ENCODE measurements at places on chromosomes 1 and 21.

GRCh38 chr1:58780836-58781452 lies 2.9 kb downstream of the JUN start:
- DNase-seq, result no peak

DNA sequence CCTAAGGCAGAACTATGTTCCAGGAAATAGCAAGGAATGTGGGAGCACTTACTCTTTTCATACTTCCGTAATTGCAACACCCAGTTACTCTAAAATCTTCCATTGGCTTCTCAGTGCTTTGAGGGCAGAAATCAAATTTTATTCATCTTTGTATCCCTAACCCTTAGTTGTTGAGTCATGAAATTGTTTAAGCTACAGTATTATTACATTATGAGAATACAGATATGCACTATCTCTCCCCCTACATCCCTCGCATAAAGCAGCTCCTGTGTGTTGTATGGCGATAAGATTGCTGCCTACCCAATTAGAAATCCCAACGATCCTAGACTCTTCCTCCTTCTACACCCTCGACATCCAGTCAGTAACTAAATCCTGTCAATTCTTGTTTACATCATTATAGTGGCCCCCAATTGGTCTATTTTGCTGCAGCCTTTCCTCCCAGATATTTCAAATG lies 2.6 kb downstream of the AIDA start:
- DNase-seq, result no peak

DNA sequence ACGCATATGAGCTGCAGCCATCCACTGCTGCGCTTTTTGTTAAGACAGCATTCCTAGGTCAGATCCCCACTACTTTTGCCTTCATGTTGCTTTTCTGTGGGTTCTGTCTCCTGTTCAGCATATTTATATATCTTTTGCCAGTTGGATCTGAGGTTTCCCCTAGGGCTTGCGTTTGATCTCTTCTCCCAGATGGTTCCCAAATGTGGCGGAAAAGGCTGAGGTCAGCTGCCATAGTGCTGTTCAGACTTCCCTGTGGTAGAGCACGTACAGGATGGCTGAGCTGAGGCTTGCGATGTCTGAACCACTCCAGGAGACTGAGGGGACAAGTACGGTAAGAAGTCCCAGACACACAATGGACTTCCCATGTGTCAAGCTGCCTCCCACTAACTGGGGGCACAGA lies 39.8 kb downstream of the COL6A1 start:
- DNase-seq, result no peak

- DNase-seq, result peak; percentile 62
These were observed 833 bp upstream of the RCOR3 start for GRCh38 chr1:211258310-211258755.

DNA sequence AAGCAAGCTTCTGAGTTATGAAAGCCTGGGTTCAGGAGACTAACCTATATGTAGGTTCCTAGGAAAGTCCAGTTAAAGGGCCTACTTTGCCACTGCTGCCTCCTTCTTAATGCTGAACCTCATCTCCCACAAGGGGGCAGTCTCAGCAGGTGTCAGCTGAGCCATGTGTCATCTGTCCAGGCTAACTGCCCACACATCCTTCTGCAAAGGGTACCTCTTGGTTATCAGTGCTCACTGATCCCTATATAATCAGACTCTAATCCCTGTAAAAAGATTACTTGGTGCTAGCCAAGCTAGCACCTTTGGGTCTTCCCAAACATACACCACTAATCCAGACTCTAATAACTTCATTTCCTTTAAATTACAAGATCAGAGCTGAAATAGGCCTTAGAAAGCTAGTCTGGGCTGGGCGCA lies 9.0 kb downstream of the PRDX1 start:
- peak; percentile 62 for DNase-seq

DNA sequence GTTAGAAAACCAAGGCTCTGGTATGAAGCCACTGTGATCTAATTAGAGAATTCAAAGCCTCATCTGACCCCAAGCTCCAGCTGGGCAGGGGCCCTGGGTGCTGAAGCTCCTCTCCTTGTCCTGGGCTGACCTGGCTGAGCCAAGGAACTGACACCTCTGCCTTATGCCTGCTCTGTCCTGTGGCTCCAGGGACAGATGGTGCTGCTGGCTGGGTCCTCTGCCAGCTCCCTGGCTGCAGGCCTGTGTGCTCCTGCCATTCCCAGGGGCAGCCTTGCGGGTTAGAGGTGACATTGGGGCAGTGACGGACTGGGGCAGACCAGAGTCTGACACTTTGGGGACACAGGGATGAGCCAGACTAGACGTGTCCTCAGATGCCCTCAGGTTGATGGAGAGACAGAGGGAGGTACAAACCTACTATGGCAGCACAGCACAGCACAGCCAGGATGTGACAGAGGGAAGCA lies 11.8 kb downstream of the ACOT11 start:
- no peak for DNase-seq

GRCh38 chr1:39574646-39575045 lies 1.9 kb downstream of the PABPC4 start:
- no peak for DNase-seq

DNA sequence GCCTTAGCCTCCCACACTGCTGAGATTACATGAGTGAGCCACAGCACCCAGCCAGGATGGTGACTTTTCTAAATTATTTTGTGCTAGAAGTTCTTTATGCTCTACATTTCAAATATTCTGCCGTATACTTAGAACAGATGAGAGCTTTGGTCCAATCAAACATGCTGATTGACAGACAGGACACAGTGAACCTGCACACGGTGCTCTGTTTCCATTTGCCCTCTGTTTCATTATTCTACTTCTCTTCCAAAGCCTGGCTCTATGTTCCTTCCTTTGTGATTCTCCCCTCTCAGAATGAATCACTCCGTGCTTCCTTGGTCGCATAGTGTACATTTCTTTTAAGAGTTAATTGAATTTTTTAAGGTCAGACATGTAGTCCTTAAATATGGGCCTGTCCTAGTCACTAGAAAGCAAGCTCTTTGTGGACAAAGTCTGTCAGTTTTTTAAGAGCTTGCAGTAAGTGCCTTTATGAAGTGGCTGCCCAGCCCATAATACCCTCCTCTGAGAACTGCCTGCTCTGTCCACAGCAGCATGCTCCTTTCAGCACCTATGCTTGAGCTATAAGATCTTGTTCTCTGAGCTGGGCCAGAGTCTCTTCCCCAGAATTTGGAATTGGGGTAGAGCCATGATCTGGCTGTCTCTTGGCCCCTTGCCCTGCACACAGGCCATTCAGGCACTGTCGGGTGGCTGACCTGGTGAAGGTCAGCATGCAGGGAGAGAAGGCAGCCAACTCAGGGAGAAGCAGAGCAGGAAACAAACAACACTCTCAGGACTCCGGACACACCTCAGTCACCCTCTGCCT lies 66.8 kb upstream of the SLC44A3 start:
- DNase-seq, result no peak

DNA sequence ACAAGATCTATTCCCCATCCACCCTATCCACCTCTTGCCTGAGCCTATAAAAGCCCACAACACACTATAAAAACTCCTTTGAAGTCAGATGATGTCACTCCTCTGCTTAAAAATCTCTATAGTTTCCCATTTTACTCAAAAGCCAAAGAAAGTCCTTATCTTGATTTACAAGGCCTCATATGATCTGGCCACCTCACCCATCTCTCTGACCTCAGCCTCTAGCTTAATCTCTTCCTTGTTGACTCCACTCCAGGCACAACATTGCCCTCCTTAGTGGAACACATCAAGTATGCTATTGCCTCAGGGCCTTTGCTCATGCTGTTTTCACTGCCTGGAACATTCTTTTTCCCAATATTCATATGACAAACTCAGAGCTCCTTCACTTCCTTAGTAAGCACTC lies 33.3 kb downstream of the ZNF281 start:
- no peak for DNase-seq

DNA sequence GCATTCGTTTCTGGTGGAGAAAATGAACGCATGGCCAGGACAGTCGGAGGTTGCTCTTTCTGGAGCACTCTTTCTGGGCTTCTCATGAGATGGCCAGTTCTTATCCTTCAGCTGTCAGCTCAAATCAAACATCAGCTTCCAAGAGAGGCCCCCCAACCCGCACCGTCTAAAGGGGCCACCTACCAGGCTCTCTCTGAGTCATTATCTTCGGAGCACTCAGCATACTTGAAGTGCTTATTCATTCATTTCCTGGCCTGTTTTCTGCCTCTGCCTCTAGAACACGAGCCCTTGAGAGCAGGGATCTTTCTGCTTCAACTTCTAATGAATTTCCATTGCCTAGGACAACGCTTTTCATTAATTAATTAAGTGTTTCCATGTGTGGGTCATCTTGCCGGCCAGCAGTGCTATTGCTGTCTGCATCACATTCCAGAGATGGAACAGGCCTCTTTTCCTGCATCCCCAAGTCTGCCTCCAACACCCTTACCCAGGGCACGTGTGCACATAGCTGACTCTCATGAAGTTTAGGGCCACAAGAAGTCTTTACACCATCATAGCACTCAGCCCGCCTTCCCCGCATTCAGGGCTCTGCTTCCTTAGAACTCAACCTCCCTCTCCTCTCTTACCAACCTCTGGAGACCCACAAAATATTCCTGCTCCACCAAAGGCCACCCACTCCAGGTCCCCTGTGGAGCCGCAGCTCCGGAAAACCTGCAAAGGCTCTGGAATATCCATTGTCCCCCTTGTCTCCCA lies 52.1 kb upstream of the LAPTM5 start:
- DNase-seq, result no peak

DNA sequence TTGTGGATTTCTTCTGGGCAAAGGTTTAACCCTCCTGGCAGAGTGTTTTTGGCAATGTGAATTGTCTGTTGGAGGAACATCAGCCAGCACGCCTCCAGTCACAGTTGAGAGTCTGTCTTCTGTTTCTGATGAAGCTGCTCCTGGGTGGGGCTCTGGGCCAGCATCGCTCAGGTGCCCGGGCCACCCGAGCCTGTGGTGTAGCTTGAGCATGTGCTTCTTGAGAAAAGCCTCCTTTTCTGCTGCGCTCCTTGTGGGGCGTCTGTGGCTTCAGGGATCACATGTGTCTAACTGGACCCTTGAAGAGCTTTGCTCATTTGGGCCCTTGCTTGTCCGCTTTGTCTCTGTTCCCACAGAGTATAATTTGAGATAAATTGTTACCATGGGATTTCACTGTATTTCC lies 7.2 kb downstream of the RER1 start:
- no peak for DNase-seq

GRCh38 chr1:67100833-67101232 lies 33.9 kb downstream of the C1orf141 start:
- no peak for DNase-seq

GRCh38 chr1:53567450-53567849 lies 108.3 kb downstream of the DMRTB1 start:
- DNase-seq, result no peak

GRCh38 chr1:14715266-14715665 lies 116.8 kb downstream of the KAZN start:
- no peak for DNase-seq

DNA sequence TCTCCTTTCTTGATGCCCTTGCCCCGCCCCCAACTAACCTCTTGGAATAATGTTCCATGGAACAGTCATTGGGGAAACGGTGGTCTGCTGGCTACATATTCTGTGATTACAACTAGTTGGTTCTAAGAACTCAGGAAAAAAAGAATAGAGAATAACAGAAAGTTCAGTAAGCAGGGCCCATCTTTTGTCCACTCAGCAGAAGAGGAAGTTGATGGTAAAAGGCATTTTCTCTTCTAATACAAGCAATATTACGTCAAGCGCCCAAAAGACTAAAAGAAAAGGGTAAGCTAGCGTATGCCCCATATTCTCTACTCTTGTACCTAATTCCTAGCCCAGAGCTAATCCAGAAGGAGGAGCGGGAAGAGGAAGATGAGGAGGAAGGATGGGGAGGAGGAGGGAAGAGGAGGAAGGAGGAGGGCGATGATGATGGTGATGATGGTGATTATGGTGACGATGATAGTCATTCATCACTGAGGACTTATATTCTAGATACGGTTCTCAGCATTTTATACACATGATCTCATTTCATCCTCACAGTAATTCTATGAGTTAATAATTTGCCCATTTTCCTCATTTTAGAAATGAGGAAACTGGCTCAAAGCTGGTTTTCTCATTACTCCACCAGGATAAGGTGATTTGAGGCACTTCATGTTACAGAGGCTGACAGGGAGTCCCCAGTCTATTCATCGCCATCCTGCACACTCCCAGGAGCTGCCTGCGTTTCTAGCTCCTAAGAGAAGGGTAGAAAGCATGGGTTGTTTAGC lies 76.6 kb upstream of the EFHD2 start:
- no peak for DNase-seq

DNA sequence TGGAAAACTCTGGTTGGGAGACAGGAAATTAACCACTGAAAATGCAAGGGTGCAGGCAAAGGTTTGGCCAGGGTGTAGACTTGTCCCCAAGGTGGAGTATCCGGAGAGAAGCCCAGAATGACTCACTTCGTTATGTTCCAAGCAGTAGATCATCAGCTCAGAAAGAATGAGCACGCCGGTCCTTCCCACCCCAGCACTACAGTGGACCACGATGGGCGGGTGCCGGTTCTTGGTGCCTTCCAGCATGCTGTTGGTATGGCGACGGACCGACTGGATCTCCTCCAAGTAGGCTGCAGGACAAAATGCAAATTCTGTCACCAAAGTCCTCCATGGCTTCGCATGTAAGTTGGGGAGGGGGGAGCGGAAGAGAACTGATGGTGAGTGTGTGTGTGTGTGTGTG lies 83.4 kb downstream of the SMYD2 start:
- DNase-seq, result no peak

DNA sequence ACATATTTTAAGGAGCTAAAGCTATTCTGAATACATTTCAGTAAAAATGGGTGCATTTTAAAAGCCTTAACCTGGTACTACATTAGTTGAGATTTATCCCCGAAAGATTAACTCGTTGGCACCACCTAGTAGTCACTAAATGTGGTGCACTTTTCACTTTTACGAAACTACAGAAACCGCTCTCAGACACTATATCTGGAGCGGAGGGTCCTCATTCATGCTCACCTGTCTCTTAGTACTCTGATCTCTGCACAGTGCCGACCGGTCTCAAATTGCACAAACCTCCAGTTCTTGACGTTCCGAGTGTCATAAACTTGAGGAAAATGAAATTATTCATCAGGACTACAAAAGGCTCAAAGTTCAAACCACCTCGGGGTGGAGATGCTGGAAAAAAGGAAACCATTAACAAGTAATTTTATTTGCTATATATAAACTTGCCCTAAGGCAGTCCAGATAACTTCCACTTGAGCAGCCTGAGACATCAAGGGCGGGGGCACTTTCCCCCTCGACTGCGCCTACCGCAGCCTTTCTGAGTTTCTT lies 722 bp downstream of the LZIC start:
- peak; percentile 41 for DNase-seq

DNA sequence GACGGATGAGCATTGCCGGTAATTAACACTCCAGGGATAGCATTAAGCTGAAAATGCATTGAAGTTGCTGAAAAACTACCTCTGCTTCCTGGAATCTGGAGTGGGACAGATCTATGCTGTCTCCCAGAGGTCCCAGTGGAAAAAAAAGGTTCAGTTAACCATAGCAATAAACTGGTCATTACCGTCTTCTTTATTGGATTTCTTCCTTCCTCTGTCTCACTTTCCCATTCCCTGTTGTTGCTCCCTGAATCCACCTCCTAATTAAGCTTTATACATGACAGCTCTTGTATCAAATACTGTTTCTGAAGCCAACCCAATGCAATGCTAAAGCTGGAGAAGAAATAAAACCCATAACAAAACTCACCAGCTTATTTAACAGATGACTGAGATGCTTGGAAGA lies 1805.9 kb downstream of the NCAM2 start:
- DNase-seq, result no peak

All from CD4-positive, alpha-beta T cell treated with Interleukin-15 for 4 hours (primary cell).